ENCODE measurements at places on chromosomes 7 and 10. TPM values are rescaled to one million over a fixed set of nuclear protein-coding genes. Genes with fewer than 3 reads are reported as not detected.

Gene ASZ1
- not detected for total RNA-seq

DNA sequence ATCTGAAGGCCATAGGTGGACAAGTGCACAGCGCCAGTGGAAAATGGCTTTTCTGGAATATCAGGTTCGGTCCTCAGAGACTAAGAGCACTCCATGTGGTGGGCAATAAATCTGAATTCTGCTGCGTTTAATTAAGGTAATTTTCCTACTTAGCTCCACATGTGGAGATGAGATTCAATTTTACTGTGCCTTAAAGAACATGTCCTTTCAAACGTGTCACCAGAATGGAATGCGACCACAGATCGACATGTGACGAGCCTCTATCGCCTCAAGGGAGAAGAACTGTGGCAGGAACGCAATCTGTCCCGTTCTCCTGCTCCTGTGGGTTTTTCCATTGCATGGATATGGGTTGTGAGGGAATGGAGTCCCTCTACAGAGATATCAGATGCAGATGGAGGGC, 205.3 kb upstream of the ZNF32 start:
- no peak for DNase-seq

DNA sequence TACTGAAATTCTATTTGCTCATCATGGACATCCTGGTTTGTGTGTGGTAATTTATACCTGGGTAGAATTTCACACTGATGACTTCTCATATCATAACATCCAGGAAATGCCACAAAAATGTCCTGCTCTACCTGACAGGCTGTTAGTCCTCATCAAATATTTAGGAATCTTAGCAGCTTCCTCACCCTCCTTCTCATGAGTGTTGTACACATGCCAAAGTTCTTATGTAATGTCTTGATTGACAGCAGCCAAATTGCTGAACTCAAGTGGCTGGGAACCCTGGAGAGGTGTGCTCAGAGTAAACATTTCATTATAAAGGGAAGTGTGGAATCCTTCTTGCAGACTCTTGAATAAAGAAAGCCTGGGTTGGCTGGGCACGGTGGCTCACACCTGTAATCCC, 8.9 kb downstream of the EEPD1 start:
- no peak for DNase-seq

GRCh38 chr7:22387583-22387982, 30.6 kb upstream of the RAPGEF5 start:
- DNase-seq = no peak

Gene OR6B1
- not detected for total RNA-seq

GRCh38 chr7:34168013-34168412, 262.7 kb downstream of the BMPER start:
- no peak for DNase-seq

Gene SERPINE1
- 0.11 TPM for total RNA-seq

GRCh38 chr7:77899516-77899915, 100.9 kb downstream of the PHTF2 start:
- no peak for DNase-seq

- no peak for DNase-seq
Observed at GRCh38 chr10:32943854-32944661, 14.0 kb downstream of the ITGB1 start.

DNA sequence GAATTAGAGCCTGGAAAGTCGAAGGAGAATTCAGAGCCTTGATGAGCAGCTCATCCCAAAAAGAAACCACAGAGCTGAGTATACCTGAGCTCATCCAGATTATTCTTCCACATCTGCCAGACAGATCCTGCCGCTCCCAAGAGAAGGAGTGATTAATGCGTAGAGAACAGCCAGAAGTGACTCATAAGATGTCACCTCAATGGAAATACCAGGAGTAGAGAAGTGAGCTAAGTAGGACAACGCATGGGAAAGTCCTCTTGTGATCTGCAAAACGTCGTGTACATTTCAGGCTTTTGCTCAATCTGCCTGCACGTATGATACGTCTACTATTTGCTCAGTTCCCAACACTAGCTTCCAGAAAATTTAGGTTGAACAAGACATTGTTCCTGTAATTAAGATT, 230.5 kb upstream of the AUTS2 start:
- no peak for DNase-seq

DNA sequence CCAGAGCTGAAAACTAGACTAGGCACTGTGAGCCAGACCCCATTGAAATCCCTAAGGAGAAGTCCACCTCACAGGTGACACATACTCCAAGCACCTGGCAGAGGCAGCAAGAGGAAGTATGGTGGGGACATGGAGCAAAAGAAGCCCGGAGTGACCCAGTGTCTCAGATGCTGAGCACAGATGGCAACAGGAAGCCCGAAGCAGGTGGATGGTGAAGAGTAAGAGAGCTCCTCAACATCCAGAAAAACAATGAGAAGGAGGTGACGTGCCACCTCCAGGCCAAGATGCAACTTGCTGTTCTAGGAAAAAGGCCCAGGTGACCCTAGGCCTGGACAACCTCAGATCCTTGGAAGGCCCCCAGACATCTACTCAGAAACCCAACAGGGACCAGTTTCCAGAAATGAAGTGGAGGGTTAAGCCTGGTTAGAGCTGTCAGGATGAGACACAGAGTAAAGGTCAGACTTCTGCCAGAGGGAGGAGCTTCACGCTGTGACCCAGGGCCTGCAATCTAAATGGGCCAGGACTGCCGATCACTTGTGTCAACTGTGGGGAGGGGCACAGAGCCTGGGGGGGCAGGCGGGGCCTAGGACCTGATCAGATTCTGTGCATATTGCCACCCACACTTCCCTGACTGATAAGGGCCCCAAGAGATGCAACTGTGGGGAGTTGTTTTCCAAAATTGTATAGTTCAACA, 2.4 kb upstream of the COBL start:
- DNase-seq = no peak

Gene PAX4
- total RNA-seq = 23.6 TPM

- DNase-seq = no peak
Observed at GRCh38 chr7:112252141-112252540, 45.6 kb downstream of the ZNF277 start.

Gene DGKI
- total RNA-seq = 0.91 TPM

- no peak for DNase-seq
Observed at GRCh38 chr7:112521942-112522341, 41.2 kb downstream of the LSMEM1 start.

Gene STAG3
- 2.4 TPM for total RNA-seq

Gene KEL
- 1.9 TPM for total RNA-seq

DNA sequence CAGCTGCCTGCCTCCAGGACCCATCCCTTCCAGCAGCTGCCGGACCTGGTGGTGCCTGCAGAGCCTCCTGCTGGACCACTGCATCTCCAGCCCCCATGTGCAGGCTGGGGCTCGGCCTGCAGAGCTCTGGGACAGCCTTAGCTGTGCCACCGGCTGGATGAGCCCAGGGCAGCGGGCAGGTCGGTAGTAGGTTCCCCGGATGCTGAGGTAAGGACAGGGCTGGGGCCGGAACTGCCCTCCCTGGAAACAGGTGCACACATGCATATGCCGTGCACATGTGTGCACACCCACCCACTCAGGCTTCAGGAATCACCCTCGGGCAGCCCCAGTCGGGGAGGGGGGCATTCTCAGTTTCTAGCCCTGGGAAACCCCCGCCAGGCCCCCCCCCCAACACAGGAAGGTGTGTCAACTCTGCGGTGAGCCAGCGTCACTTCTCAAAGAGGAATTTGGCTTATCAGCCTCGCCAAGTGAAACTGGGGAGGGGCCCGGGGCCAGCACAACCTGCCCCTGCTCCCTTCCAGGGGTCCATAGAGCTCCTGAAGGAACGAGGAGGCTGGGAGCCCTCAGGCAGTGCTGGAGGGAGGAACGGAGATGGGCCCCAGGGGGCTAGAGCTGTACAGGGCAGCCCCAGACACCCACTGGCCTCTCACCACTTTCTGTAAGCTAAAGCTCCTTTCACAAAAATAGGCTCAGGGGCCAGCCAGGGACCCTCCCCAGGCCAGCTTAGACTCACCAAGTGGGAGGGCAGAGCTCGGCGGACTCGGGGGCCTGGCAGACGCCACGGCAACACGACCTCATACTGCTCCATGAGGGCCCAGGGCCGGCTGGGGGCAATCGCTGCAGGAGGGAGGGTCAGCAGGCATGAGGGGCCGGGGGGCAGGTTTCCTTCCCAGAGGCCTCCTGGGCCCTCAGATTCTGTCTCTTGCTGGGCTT, 1.7 kb downstream of the ADAM8 start:
- DNase-seq = no peak

Data from progenitor cell of endocrine pancreas (in vitro differentiated cells).